ENCODE measurements at places on chromosomes 3 and 15.

DNA sequence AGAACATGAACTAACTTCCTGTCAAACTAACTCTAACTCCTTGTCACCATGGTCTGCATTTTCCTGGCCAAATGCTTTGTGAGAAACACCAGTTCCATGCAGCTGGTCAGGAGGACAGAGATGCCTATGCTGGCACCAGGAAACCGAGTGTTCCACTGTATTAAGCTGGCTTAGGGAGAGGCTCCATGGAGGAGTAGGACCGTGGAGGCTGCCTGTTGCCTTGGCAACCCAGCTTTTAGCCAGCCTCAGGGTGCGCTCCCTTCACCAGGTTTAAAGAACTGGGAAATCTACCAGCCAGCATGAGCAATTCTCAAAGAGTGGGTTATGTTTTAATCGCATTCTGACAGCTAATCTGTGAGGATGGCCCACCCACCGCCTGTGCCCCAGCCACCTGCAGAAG is 394.1 kb downstream of the OCA2 start:
- DNase-seq: no peak

- no peak for DNase-seq
Observed at GRCh38 chr3:127391436-127392155, 103.8 kb upstream of the PRR20G start.

DNA sequence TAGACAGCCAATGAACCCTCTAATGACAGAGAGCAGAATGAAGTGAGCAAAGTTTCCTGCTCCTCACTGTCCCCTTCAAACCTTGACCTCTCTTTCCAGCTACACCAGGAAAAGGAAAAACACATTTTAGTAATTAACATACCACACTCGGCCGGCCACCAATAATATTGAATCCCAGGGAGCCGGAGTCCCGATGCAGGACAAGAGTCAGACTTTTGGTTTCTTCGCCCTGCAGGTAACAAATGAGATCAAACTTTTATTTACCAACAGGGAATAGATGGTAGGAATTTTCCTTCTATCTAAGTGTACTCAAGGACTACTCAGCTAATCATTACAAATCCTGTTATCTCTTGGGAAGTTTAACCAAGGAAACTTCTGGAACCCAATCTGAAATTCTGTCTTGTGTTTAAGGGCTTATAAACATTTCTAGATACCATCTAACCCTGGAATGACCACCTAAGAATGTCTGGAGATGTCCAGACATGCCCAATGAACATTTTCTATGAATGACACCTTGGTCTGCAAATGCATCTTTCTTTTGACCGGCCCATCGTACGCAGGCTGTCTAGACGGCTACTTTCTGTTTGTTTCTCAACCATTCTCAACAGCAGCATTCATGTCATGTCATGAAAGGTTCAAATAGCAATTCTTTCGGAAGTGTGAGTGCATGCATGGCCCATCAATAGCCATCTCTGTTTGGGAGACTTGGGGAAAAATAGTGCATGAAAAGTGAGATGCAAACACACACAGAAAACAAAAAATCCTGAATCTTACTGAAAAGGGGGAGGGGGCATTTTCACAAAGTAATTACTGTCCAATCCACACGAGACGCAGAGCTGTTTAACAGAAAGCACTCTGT is 16.1 kb downstream of the PDZRN3 start:
- DNase-seq: no peak

- DNase-seq: no peak
Observed at GRCh38 chr3:14141602-14142341, 16.9 kb downstream of the TMEM43 start.

- DNase-seq: no peak
Observed at GRCh38 chr15:56786966-56787365, 53.7 kb upstream of the ZNF280D start.

GRCh38 chr3:98839846-98840245 is 61.6 kb downstream of the DCBLD2 start:
- DNase-seq: no peak

DNA sequence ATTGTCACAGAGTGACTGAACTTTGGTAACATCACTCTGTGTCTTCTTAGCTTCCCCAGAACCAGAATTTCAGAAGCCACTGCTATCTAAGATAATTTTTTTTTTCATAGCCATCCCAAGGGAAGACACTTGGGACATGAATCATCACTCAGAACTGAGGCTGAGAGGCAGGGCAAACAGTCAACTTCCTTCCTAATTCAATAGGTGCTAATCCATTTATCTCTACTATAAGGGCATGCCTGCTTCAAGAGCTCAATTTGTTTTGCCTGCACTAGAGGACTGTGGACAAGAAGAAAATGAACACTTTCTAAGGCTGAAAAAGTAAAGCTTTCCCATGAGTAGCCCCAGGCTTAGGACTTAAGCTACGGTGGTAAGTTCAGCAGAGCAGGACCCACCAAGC is 56.7 kb upstream of the MYRIP start:
- no peak for DNase-seq

GRCh38 chr15:76382987-76383728 is 46.6 kb downstream of the ISL2 start:
- DNase-seq: no peak

DNA sequence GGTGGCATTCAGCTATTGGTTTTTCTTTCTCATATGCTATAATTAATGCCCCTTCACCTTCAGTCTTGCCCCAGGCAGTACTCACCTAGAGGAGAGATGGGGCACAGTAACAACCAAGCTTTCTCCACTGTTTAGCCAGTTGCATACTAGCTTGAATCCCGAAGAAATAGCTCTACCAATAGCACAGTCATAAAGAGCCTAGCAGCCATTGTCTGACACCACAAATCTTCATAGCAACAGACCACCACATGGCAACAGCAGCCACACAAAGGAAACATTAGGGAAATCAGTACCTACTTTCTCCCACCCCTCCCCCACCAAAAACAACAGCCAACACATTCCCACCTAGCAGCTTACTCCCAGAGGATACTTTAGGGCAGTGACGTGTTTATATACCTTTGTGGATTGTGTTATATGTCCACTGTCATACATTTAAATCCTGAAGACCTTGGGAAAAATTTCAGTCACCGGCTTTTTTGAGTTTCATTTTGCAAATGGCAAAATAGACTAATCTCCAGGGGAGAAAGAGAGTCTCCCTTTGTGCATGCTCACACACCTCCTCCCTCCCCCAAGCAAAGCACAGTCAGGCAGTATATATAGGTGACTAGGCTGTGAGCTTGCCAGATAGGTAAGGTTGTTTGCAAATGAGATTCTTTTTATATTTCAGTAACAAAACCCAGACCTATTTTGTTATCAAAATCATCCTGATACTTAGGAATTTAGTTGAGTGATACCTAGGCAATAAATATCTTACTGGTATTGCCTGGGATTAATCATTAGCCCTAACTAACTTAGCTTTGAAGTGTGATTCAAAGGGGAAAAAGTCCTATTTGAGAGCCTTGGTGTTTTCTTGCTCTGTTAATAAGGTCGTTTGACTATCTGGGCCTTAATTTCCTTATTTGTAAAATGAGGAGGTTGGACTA is 140.6 kb downstream of the RBPMS2 start:
- DNase-seq: peak; percentile 19

DNA sequence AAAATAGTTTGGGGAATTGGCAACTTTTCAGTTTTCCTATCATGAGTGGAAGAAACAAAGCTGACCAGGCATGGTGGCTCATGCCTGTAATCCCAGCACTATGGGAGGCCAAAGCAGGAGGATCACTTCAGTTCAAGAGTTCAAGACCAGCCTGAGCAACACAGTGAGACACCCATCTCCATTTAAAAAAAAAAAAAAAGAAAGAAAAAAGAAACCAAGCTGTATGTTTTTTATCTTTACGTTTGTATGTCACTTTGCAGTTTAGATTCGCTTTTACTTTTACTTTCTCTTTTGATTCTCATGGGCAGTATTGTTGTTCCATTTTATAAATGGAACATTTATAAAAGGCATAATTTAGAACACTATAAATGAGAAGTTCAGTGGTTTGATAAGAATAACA is 31.2 kb upstream of the TNIK start:
- no peak for DNase-seq

DNA sequence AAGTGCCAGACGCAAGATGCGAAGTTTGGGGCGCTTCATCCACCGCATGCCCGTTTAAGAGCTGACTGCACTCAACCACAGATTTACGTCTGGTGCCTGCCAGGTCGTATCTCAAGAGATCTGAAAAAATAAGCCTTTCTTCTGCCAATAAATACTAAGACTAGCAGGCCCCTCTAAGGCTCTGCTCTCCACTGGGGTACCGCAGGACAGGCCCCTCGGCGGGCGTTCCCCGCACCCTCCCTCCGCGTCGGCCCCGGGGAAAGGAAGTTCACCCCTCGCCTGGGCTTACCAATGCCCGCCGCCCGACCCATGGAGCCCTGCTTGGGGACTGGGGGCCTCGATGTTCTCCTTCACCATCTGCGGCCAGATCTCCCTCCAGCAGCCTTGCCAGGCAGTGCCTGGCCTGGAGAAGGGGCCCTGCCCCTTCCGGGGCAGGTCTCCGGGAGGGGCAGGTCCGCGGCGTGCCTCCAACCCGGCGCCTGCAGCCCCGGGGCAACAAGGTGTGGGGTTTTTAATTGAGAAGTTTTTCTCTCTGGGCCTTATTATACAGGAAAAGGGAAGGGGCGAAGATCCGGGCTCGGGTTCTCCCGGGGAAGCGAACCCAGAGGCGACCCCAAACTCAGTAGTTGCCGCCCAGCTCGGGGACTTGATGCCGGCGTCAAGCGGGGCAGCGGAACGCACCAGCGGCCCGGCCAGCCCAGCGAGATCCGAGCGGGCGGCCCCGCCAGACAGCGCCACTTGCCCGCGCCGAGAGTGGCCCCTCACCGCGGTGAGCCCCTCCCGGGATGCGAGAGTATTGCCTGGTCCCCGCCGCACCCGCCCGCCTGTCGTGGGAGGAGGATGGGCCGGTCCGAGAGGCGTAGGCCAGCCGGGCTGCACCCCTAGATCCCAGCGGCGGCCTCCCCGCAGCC is 735 bp downstream of the GOLGA8B start:
- no peak for DNase-seq

- no peak for DNase-seq
Observed at GRCh38 chr15:73900095-73900712, 26.1 kb upstream of the LOXL1 start.

DNA sequence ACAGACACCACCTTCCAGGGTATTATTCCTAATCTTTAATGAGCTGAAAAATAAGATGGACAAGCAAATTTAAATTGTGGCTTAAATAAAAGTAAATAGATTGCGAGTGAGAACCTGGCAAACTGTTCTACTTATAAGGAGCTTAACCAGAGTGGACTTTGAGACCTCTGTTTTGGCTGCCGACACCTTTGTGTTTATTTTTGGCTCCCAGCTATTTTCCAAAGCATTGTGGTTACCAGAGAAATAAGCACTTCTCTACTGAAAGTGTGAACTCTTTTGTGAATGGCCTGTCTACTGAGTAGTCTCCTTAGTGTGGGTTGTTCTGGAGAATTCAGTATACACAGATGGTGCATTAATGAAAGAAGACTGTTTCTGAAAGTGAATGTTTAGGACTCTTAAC is 109.4 kb downstream of the ATP8B4 start:
- DNase-seq: no peak

DNA sequence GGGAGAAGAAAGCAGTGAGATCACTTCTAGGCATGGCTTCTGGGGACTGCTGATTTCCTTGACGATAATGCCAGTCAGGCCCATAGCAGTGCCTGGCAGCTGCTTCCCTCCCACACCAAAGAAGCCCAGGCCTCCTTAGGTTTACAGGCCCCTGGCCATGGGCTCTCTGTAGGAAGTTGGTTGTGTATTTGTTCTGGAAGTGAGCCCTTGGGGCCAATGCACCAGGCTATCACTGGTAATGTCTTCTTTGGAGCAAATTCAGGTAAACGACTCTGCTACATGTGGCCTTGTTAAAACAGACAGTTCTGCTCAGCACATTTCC is 89.3 kb downstream of the CCNL1 start:
- DNase-seq: no peak

GRCh38 chr3:58874248-58874741 is 175.5 kb downstream of the CFAP20DC start:
- DNase-seq: no peak

- peak; percentile 50 for DNase-seq
Observed at GRCh38 chr3:178618197-178618596, 82.0 kb downstream of the KCNMB2 start.

GRCh38 chr15:38154837-38155236 is 97.8 kb upstream of the SPRED1 start:
- no peak for DNase-seq

DNA sequence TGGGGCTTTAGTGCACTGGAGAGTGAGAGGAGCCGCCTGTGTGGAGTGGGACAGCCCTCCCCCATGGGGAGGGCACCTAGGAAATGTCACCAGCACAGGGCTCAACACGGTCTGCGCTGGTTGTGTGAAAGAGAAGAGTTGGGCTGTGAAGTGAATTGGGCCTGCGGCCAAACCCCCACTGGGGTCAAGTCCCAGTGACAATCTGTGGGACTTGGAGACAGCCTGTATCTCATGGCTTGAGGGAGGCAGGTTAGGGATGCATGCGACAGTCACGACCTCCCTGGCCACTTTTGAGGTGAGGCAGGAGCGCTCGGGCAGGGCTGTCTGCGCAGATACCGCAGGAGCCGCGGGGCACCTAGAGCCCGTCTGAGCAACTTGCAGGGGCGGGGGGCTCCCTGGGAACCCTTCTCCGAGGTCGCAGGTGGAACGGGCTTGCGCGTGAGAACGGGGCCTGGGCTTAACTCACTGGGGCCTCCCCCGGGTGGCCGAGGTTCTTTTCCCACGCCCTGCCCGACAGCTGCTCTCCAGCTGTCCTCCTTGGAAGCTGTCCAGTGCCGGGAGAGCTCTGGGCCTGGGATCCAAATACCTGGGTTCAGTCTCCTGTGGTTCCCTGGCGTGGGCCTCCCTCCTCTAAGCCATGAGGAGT is 77.4 kb downstream of the SNRK start:
- DNase-seq: no peak

- DNase-seq: peak; percentile 93
Observed at GRCh38 chr15:70474471-70475406, 288.6 kb downstream of the UACA start.

GRCh38 chr3:152549263-152549662 is 280.5 kb downstream of the MBNL1 start:
- no peak for DNase-seq

GRCh38 chr3:54211097-54211496 is 88.7 kb downstream of the CACNA2D3 start:
- DNase-seq: no peak

GRCh38 chr3:13536832-13537231 is 12.1 kb upstream of the FBLN2 start:
- peak; percentile 15 for DNase-seq

GRCh38 chr3:111903067-111903511 is 44.0 kb downstream of the PHLDB2 start:
- DNase-seq: no peak

GRCh38 chr3:51637941-51638471 is 33.0 kb upstream of the TEX264 start:
- DNase-seq: peak; percentile 69

GRCh38 chr3:45595364-45596195 is 1.0 kb downstream of the LIMD1 start:
- DNase-seq: no peak

GRCh38 chr3:120168038-120168437 is 73.8 kb upstream of the GSK3B start:
- no peak for DNase-seq
